Dermis microvascular lymphatic vessel endothelial cell (primary cell): ENCODE measurements at places on chromosomes 1 and 21. TPM values are rescaled to one million over a fixed set of nuclear protein-coding genes. Genes with fewer than 3 reads are reported as not detected.

ADORA1 gene
- not detected in 2 replicates for total RNA-seq

DNA sequence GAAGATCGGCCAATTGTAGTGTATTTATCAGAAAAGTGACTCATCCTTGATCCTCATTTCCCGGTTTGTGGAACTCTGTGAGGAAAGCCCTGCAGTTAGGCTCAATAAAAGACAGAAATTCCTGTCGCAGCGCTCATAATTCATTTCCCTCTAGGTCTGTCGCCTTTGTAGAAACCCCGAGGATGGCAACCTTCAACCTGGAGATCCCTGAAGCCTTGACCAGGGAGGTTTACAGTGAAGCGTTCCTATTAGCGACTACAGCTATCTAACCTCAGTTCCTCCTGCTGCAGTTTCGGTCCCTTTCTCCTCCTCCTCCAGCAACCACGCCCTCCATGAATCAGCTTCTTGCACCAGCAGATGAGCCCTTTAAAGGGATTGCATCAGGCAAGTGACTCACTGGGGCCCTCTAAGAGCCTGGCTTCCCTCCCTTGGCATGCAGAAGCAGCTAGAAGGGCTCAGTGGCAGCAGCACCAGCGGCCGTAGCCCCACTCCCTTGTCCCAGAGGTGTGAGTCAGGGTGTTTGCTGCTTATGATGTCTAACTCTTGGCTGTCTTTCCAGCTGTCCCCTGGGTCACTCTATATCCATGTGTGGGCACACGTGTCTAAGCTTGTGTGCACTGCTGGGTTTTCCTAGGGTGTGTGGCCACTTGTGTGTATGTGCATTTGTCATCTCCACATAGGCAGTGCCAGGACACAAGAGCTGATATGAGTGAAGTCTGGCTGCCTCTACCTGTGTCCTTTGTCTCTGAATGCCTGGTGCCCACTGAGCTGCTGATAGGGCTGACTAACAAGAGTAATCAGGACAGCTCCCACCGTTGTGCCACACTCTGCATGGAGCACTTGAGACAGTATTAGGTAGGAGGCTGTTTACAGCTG is 779 bp upstream of the STK40 start:
- no peak for DNase-seq

DNA sequence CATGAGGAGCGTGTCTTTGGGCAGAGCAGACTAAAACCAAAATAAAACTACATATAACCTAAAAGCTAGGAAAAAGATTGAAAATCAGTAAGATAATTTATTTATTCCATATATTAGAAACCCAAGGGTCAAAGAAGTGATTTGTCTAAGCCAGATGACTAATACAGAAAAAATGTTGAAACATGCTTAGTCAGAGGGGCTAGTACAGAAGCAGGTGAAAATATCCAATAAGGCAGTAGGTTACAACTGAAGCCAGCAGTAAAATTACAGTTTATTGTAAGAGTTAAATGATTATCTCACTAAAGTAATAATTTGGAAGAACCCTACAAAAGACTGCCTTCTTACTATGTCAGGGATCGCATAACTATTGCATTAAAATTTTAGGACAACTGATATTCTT is 1190.9 kb upstream of the PRMT6 start:
- no peak for DNase-seq

DNA sequence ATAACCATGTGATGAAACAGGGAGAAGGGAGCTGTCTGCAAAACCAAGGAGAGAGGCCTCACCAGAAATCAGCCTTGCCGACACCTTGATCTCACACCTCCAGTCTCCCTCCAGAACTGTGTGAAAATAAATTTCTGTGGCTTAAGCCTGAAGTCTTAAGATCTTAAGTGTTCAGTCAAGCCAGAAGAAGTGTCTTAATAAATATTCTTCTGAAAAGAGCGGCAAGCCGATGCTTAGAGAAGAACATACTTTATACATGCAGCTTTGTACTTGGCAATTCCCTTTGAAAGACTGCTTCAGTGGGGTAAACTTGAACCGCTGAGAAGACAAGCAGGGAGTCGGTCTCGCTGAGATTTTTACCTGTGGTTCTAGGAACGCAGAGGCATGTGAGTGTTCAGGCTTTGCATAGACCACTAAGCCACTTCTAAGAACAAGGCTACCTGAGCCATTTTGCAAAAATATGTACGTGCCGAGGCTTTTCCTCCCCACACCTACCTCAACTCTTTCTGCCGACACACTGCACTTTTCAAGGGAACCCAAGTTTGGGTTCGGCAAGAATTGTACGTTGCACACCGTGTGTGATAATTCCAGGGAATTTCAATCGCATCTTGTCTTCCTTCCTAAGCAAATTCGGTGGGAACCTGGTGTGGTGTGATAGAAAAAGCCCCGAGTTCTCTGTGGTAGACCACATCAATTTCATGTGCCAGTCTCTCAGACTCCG is 3.4 kb downstream of the RUNX1 start:
- no peak for DNase-seq

DNA sequence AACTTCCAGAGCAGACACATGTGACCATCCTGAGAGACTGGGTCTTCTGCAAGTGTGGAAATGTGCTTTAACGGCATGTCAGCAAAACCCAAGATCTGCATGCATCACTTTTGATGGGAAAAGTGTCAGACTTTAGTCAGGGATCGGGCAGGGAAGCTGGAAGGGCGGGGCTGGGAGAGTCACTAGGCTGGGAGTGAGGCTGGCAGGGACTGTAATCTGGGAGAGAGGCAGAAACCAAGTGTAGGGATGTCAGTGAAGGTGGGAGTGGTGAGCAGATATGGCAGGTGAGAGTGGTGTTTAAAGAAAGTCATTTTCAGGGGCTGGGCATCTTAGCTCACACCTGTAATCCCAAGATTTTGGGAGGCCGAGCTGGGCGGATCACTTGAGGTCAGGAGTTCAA is 11.3 kb downstream of the CDA start:
- DNase-seq = no peak

DNA sequence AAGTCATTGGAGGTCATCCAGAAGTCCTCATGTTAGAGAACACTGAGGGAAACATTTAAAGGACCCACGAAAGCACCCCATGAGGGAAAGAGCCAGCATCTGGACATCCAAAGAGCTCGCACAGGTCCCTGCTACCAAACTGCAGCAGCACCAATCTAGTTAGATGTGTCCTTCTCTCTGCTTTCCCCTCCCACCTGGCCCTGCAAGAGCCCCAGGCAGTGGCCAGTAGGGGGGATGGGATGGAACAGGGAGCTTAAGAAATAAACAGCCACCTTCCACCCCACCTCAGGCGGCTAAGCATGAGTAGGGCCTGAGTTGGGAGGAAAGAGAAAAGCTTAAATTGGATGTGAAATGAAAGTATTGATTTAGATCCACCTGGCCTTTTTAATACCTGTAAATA is 175.9 kb upstream of the KCND3 start:
- DNase-seq = no peak

SYT11 gene
- total RNA-seq = 14.2 and 20.3 TPM in 2 replicates

GRCh38 chr21:25831300-25831960 is 96.7 kb downstream of the GABPA start:
- no peak for DNase-seq

DNA sequence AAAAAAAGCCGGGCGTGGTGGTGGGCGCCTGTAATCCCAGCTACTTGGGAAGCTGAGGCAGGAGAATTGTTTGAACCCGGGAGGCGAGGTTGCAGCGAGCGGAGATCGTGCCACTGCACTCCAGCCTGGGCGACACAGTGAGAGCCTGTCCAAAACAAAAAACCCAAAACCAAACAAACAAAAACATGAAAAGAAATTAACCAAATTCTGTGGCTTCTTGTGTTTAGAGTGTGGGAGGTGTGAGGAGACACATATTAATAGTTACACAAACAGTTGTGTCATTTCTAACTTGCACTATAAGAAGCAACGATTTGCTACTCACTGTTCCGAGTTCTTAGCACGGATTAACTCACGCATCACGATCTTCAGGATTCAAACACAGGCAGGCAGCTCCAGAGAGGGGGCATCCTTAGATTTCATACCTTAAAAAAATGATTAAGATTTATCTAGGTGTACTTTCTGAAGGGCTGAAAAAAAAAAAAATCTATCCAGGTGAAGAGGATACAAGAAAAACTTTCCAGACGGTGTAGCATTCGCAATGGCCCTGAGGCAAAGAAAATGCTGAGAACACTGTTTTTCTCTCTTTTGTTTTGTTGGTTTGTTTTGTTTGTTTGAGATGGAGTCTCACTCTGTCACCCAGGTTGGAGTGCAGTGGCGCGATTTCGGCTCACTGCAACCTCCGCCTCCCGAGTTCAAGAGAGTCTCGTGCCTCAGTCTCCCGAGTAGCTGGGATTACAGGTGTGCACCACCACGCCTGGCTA is 713 bp upstream of the HMGCL start:
- DNase-seq = no peak

GRCh38 chr1:196660852-196661251 is 9.0 kb downstream of the CFH start:
- DNase-seq = peak; percentile 20

- no peak for DNase-seq
Measured at GRCh38 chr1:111690306-111690617, 48.9 kb downstream of the INKA2 start.
